ENCODE measurements at places on chromosomes 5 and 9. TPM values are rescaled to one million over a fixed set of nuclear protein-coding genes. Genes with fewer than 3 reads are reported as not detected.

- DNase-seq, result no peak
- H3K27ac ChIP-seq, result no peak overlapping the region
- H3K4me3 ChIP-seq, result no peak overlapping the region
- H3K36me3 ChIP-seq, result no peaks in the 10 kb centered on the region
- peaks cover 4% of the 10 kb centered on the region for H3K27me3 ChIP-seq
Measured at GRCh38 chr9:97895211-97895610, 27.1 kb downstream of the TRMO start.

- peaks cover 4% of the 10 kb centered on the region for H3K27me3 ChIP-seq
- peaks cover 12% of the 10 kb centered on the region for H3K4me1 ChIP-seq
- peak within 1 kb of the TSS; percentile 48 for H3K27ac ChIP-seq
- no peaks in the 10 kb centered on the region for H3K36me3 ChIP-seq
Measured at GRCh38 chr5:69492391-69492922, at the start of gene OCLN. OCLN (plus strand) TSS chr5:69492790; CDS start chr5:69504245, 11,455 bp downstream.

DNA sequence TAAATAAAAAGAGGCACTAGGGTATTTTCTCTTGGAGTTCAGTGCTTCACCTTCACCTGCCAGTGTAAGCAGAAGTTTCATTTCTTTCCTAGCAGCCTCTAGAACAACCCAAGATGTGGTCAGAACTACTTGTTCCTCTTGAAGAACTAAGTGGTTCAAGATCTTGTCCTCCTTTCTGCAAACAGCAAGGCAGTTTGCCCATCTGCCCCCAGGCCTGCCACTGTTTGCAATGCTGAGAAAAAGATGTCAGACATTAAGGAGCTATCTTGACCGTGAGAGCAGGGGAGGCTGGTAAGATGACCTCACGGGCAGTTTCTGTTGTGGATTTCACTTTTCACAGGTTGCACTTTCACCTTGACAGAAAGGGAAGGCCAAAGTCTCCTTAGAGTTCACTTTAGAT is 52.0 kb upstream of the KLF4 start:
- peaks cover 1% of the 10 kb centered on the region for H3K27me3 ChIP-seq
- H3K36me3 ChIP-seq, result no peaks in the 10 kb centered on the region
- H3K4me3 ChIP-seq, result no peak overlapping the region
- H3K27ac ChIP-seq, result no peak overlapping the region
- H3K4me1 ChIP-seq, result no peaks in the 10 kb centered on the region

- peak overlapping the region; percentile 94 for H3K4me3 ChIP-seq
- no peak for DNase-seq
- peak overlapping the region; percentile 87 for H3K27ac ChIP-seq
- peaks cover 21% of the 10 kb centered on the region for H3K4me1 ChIP-seq
- H3K36me3 ChIP-seq, result no peaks in the 10 kb centered on the region
- peaks cover 7% of the 10 kb centered on the region for H3K27me3 ChIP-seq
Measured at GRCh38 chr5:57172466-57173318, 1.2 kb upstream of the GPBP1 start.

- H3K36me3 ChIP-seq, result no peaks in the 10 kb centered on the region
- peaks cover 1% of the 10 kb centered on the region for H3K27me3 ChIP-seq
- H3K27ac ChIP-seq, result no peak overlapping the region
- H3K4me3 ChIP-seq, result no peak overlapping the region
- H3K4me1 ChIP-seq, result peaks cover 5% of the 10 kb centered on the region
Measured at GRCh38 chr9:12993466-12993865, 218.6 kb downstream of the LURAP1L start.

DNA sequence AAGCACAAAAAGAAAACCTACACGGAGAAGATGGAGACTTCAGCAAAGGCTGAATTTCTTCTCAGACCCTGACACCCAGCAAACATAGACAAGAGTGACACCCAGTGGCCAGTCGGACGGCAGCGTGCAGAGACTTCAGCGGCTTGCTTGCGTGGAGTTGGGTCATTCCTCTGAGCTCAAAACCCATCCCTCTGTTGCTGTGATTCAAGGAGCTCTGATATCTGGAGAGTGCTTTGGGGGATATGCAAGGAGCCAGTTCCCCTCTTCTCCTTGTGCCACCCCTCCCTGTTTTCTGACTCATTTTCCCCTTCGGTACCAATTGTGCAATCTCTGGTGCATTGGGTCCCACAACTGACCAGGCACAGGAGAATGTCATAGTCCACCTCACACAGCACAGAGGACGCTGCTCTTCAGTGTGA is 27.5 kb downstream of the SH3TC2 start:
- H3K4me1 ChIP-seq, result peaks cover 9% of the 10 kb centered on the region
- peaks cover 2% of the 10 kb centered on the region for H3K27me3 ChIP-seq

GRCh38 chr5:67166460-67167285 is 29.9 kb downstream of the CD180 start:
- H3K4me1 ChIP-seq, result no peaks in the 10 kb centered on the region
- H3K4me3 ChIP-seq, result no peak overlapping the region
- H3K27ac ChIP-seq, result no peak overlapping the region
- peaks cover 32% of the 10 kb centered on the region for H3K36me3 ChIP-seq
- peaks cover 22% of the 10 kb centered on the region for H3K27me3 ChIP-seq

DNA sequence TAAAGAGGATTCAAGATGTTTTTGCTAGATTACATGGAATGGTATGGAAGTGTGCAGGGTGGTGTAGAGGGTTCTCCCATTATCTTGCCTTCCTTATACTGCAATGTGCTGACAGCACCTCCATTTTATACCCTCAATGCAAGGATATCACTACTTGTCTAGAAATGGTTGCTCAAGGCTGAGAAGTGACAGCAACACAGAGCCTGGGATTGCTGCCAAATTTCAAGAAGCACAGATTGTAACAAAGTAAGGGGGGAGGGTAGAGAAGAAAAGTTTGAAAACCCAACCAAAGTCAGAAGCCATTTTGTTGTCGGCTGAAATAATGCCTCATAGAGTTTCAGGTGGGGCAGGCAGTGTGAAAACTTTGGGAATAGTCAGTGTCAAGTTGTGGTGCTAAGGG is 29.8 kb downstream of the PCDHAC2 start:
- peaks cover 22% of the 10 kb centered on the region for H3K4me1 ChIP-seq
- H3K27me3 ChIP-seq, result peaks cover 7% of the 10 kb centered on the region
- no peak for DNase-seq

DNA sequence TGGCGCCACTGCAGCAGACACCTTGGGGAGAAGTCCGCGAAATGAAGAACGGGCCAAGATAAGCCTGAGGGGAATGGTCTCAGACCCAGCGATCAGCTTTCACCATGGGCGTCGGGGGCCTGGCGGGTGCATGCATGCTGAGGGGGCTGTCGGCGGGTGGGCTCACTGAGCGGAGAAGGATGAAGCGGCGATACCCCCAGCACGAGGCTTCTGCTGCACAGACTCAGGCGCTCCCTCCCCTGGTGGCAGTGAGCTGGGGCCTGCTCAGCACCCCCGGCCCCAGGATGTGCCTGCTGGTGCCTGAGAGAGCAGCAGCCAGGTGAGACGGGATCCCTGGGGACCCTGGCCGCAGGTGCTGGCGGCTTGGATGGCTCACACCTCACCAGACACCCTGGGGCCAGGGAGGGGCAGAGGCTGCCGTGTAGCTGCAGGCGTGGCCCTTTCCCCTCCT is 31.2 kb downstream of the CEP72 start:
- no peaks in the 10 kb centered on the region for H3K4me1 ChIP-seq
- no peak overlapping the region for H3K27ac ChIP-seq
- no peaks in the 10 kb centered on the region for H3K27me3 ChIP-seq
- H3K4me3 ChIP-seq, result no peak overlapping the region
- no peak for DNase-seq

DNA sequence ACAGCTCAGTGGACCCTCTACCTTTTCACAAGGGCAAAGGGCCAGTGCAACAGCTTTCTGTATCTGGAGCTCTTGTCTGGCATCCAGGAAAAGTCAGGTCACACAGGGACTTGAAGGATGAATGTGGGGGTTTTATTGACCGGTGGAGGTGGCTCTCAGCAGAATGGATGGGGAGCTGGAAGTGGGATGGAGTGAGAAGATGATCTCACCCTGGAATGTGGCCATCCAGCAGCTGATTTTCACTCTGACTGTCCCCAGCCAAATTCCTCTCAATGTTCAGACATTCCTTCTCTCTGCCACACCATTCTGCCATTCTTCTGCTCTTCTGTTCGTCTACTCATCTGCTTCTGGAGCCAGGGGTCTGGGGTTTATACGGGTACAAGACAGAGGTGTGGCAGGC is 1119.9 kb downstream of the TAF11L14 start:
- no peak overlapping the region for H3K27ac ChIP-seq
- H3K36me3 ChIP-seq, result no peaks in the 10 kb centered on the region
- no peak overlapping the region for H3K4me3 ChIP-seq
- DNase-seq, result no peak
- no peaks in the 10 kb centered on the region for H3K4me1 ChIP-seq
- H3K27me3 ChIP-seq, result no peaks in the 10 kb centered on the region

DNA sequence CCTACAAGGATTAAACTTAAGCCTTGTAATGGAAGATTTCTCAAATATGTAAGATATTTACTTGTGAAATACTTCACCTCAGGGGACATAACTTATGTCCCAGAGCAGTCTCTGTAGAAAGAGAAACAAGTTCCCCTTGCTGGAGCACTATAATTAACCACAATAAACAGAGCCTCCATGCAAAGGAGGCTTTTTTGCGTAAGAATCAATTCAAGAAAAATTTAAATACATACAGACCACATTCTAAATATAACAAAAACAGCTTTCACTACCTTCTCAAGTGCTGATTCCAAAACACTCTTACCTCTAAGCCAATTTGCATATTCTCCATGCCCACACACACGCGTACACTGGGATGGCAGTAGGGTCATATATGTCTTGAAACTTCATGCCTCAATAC is 30.7 kb upstream of the CCNB1 start:
- no peak for DNase-seq
- no peak overlapping the region for H3K4me3 ChIP-seq
- H3K36me3 ChIP-seq, result peaks cover 9% of the 10 kb centered on the region
- H3K4me1 ChIP-seq, result no peaks in the 10 kb centered on the region
- H3K27ac ChIP-seq, result no peak overlapping the region

GRCh38 chr5:17343675-17344074 is 126.2 kb downstream of the BASP1 start:
- H3K27me3 ChIP-seq, result no peaks in the 10 kb centered on the region
- H3K36me3 ChIP-seq, result no peaks in the 10 kb centered on the region
- no peak overlapping the region for H3K4me3 ChIP-seq
- no peak for DNase-seq
- no peak overlapping the region for H3K27ac ChIP-seq

DNA sequence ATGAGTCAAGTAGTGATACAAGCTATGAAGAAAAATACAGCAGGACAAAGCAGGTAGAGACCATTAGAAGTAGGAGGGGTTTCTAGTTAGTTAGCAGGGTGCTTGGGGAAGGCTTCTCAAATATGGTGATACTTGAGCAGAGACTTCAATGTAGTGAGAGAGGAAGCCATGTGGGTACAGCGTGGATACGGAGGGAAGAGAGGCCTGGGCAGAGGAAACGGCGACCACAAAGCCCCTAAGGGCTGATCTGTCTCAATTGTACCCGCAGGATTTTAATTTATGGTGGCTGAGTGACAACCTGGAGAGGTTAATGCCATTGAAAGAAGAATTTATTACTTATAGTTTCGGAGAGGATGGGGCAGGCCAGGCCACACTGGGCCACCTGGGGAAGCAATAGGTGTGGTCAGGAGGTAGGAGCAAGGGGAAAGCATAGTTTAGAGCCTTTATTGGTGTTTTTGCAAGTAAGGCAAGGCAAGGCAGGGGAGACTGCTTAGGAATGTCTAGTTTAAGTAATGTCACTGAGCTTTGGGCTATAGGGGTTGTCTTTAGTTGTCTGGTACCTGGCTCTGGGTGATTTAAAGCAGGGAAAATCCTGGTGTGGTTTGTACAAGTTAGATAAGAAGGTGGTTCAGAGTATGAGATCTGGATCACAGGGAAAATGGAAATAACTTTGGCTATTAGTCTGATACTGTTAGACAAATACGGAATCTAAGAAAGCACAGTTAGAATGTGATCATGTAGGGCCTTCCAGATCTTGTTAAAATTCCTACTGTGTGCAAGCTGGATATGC is 42.6 kb downstream of the GCNT4 start:
- H3K36me3 ChIP-seq, result no peaks in the 10 kb centered on the region
- DNase-seq, result no peak
- no peak overlapping the region for H3K27ac ChIP-seq
- no peaks in the 10 kb centered on the region for H3K4me1 ChIP-seq
- no peak overlapping the region for H3K4me3 ChIP-seq

Gene RFK
- total RNA-seq, result 10.1 TPM

Gene PRDM9
- not detected for total RNA-seq

Gene SPATA6L
- 6.7 TPM for total RNA-seq

Gene EGFLAM
- 29.6 TPM for total RNA-seq

Gene PCDHGA10
- 43.0 TPM for total RNA-seq

Measured in endothelial cell (in vitro differentiated cells).